Mammary epithelial cell (primary cell): ENCODE measurements at places on chromosomes 6 and 20. TPM values are rescaled to one million over a fixed set of nuclear protein-coding genes. Genes with fewer than 3 reads are reported as not detected.
A peak's percentile ranks its signal among the peaks of the same experiment; 100 is the strongest.

DNA sequence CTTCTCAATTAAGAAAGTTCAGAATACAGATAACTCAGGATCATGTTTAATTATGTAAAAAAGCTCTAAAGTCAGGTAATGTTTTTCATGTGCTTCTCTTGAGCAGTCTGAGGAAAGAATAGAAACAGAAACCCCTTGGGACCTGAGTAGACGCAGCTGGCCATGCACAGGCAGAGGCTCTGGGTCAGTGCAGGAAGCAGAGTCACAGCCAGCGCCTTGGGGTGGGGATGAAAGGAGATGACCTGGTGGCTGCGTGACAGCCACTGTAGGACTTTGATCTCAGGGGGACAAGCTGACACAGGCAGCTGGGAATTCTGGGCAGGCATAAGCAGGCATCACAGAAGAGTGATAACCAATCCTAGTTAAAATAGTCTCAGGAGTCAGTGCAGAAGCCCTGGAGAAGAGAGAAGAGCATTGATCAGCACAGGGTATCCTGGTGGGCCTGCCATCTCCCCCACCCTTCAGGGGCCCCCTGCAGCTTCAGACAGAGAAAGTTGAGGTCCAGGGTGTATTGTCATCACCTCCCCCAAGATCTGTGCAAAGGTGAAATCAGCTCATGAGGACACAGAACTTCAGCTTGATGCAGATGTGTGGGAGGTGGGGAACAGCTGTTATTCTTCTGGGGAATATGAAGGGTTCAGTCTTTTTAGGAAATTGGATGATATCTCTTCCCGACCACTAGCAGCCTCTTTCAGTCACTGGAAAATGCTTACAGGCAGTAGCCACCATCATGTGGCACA is 6.4 kb downstream of the HLA-DQB1 start:
- DNase-seq: no peak

- DNase-seq: no peak
Observed at GRCh38 chr20:57663681-57664451, 43.6 kb upstream of the ZBP1 start.

DNA sequence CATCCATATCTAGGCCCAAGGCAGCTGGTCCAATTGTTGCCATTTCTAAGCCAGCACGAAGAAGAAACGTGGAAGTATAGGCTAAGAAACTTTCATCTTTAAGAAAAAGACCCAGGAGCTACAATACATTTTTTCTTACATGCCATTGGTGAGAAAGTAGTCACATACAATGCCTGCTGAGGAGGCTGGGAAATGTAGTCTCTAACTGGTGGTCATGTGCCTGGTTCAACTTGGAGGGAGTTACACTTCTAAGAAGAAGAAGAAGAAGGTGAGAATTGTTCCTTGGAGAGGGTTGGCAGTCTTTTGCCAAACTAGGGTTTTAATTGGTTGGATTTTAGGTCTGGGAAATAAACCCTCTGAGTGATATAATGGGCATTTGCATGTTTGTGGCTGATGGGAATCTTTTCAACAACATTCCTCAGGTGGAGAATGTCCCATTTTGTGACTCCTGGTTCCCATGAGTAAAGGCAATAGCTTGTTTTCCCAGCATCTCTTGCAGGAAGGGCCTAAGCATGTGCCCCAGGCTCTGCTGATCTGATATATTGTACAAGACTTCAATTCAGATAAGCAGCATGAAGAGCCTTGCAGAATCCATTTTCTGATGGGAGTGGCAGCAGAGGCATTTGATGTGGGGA is 47.0 kb upstream of the PREP start:
- DNase-seq: no peak

- DNase-seq: peak; percentile 84
Observed at GRCh38 chr20:19688031-19688806, 69.8 kb upstream of the RIN2 start.

GRCh38 chr6:45045253-45045601 is 282.9 kb upstream of the RUNX2 start:
- no peak for DNase-seq

- no peak for DNase-seq
Observed at GRCh38 chr6:111600154-111600553, 5.5 kb downstream of the TRAF3IP2 start.

- DNase-seq: peak; percentile 80
Observed at GRCh38 chr6:53854843-53855567, 60.2 kb downstream of the LRRC1 start.

GRCh38 chr6:116036075-116036773 is 24.5 kb downstream of the FRK start:
- no peak for DNase-seq

- DNase-seq: no peak
Observed at GRCh38 chr20:5001174-5002076, at the start of gene SLC23A2. Gene SLC23A2, minus strand, starts transcription at chr20:5001510. Its CDS starts 68,948 bp downstream, at chr20:4932562.

DNA sequence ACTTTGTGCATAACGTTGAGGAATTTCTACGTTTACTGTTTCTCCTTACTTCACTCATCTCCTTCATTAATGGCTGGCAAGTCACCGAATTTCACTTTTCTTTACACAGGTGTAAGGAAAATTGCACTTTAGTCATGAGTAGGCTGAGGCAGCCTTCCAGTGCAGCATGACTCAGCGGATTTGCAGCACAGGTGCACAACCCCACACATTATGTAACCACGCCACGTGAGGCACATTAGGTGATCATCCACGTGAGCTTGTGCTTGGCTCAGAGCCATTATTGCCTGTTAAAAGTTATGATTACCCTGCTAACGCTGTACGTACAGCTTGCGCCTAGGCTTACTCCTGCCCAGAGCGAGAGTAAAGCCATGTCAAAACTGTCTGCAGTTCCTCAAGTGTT is 158.8 kb downstream of the NKAIN2 start:
- peak; percentile 18 for DNase-seq

The ADGB gene
- total RNA-seq: not detected in 2 replicates

The HS3ST5 gene
- total RNA-seq: not detected in 2 replicates

The TRIM15 gene
- not detected for total RNA-seq

The ALDH8A1 gene
- total RNA-seq: 2.7 TPM

The PRSS35 gene
- total RNA-seq: 0.17 TPM

The EDN3 gene
- total RNA-seq: not detected in 2 replicates

The C2 gene
- 0.45 and 0.56 TPM in 2 replicates for total RNA-seq
